ENCODE measurements at places on chromosomes 11 and 22.
A peak's percentile ranks its signal among the peaks of the same experiment; 100 is the strongest.

- no peak for DNase-seq
Observed at GRCh38 chr22:45905924-45906865, 70.8 kb downstream of the WNT7B start.

DNA sequence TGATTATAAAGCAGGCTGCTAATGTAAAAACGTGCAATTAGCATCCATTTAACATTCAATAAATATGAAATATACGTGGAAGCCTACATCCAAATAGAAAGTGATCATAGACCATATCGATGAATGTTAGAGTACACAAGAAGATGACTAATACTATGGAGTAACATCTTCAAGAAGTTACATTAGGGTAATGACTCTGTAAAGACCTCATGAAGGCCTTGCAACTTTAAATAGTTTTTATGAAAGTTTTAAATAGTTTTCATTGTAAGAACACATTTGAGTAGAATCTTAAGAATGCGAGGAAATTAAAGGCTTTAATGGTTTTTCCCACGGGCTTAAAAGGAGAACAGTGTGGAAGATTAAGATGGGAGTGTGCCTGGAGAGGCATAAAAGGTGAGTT lies 1.4 kb downstream of the TRIM34 start:
- DNase-seq: no peak

- DNase-seq: no peak
Observed at GRCh38 chr11:36333897-36334296, 37.8 kb downstream of the PRR5L start.

- no peak for DNase-seq
Observed at GRCh38 chr11:54927704-54928103, 221.1 kb downstream of the OR4A5 start.

- no peak for DNase-seq
Observed at GRCh38 chr22:39233710-39234471, 10.9 kb downstream of the PDGFB start.

GRCh38 chr11:86476109-86476861 lies 101.6 kb downstream of the CCDC81 start:
- no peak for DNase-seq

DNA sequence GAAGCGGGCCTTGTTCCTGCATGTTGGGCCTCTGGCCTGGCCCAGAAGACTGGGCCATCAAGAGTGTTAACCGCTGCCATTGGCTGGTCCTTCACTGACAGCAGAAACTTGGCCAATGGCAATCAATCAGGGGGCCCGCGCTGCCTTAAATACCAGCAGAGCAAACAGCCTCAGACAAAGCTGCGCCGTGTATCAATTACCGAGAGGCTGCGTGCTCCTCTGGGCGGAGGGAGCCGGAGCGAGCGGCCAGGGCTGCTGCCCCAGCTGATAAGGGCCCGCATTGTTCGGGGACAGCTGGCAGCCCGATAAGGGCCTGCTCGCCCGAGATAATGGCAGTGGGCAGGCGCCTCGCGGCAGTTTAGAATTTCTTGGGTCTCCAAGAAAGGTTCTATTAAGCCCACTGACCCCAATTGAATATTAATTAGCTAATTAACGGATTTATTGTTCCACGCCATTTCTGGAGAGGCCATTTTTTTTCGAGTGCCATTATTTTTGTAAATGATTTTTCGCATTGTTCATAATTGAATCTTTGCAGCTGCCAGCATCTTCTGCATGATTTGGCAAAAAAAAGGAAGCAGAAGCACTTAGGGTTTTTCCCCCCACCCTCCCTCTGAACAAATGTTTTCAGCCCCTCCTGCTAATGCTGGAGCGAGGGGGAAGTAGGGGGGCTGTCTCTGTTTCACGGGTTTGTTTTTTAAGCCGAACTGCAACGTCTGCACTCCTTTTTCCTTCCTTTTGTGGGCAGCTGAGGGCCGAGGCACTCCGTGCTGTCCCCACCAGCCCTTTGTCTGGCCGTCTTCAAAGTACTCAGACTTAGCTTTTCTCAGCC lies 37.6 kb upstream of the RIC3 start:
- no peak for DNase-seq

GRCh38 chr11:111819829-111820237 lies 51.5 kb downstream of the ALG9 start:
- DNase-seq: no peak

DNA sequence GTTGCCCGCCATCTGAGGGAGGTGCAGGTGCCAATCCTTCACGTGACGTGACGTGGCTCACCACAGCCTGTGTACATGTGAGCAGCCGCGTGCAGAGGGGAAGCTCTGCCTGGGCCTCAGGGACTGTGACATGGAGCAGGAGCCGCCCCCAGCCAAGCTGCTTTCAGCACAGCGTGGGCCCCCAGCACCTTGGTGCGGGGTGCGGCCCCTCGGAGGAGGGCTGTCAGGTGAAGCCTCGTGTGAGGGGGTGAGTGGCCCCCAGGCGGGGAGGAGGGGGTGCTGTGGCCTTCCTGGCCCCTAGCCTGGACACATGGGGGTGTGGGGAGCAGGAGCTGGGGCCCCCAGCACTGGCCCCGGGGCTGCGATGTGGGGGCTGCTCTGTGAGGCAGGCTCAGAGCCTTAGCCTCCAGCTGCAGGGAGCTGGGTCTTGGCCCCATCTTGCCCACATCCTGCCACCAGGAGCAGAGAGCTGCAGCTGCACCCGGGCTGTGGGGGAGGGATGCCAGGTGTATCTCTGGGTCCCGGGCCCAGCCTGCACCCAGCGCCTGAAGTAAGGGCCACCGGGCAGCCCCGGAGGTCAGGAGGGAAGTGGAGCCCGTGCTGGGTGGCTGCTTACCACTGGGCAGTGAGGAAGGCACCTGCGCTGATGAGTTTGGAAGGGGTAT lies at the start of gene ADORA2A:
TSS of gene ADORA2A (plus strand) at position 100 of the 665 bp plus-strand sequence. CDS start 5,806 bp downstream, outside the sequence.
- DNase-seq: peak; percentile 64

DNA sequence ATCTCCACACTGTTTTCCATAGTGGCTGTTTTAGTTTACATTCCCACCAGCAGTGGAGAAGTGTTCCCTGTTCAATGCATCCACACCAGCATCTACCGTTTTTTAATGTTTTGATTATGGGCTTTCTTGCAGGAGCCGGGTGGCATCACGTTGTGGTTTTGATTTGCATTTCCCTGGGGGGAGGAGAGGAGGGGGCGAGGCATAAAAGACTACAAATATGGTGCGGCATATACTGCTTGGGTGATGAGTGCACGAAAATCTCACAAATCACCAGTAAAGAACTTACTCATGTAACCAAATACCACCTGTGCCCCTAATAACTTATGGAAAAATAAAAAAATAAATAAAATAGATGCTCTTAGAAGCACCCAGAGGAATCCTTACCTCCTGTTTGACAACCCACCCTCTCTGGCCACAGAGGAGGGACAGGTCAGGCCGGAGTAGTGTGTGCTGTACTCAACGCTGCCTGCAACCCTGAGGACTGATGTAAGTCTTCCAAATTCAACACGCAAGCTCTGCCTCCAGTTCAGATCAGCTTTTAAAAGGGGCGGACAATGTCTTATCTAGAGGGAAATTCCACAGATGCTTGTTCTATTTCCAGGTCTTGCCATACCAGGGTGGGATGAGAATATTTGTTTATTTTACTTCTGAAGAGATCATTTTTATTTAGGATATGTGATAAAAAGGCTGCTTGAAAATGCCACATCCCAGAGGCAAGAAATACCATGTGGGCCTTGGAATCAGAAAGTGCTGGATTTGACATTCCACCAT lies 329.6 kb upstream of the B3GAT1 start:
- DNase-seq: no peak

- no peak for DNase-seq
Observed at GRCh38 chr22:44907765-44908737, 101.8 kb downstream of the PHF21B start.

- no peak for DNase-seq
Observed at GRCh38 chr11:60281485-60281884, 1.0 kb downstream of the MS4A4A start.

GRCh38 chr11:12411806-12412727 lies 34.7 kb downstream of the PARVA start:
- DNase-seq: no peak

GRCh38 chr11:75347781-75348566 lies 3.5 kb downstream of the ARRB1 start:
- no peak for DNase-seq

DNA sequence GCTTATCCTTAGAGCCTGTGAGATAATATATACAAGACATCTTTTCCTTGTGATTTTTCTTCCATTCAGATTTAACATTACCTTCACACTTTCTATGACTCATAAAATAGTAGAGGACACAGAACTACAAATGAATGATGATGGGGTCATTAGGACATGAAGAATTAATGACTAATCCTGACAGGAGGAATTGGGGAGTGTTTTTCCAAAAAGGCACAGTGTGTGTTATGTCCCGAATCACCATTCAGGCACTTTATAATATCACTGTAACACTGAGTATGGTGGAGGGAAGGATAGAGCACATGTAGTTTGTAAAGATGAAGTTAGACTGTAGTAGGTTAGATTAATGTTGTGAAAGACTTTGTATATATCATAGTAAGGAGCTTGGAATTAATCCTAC lies 391.3 kb downstream of the JRKL start:
- DNase-seq: no peak

GRCh38 chr11:6457581-6458320 lies 16.0 kb downstream of the TRIM3 start:
- no peak for DNase-seq

- no peak for DNase-seq
Observed at GRCh38 chr22:47398921-47399790, 636.7 kb downstream of the TBC1D22A start.

GRCh38 chr11:1934335-1935155 lies 12.6 kb upstream of the MRPL23 start:
- DNase-seq: no peak

GRCh38 chr22:25930788-25931310 lies 188.9 kb downstream of the MYO18B start:
- no peak for DNase-seq

DNA sequence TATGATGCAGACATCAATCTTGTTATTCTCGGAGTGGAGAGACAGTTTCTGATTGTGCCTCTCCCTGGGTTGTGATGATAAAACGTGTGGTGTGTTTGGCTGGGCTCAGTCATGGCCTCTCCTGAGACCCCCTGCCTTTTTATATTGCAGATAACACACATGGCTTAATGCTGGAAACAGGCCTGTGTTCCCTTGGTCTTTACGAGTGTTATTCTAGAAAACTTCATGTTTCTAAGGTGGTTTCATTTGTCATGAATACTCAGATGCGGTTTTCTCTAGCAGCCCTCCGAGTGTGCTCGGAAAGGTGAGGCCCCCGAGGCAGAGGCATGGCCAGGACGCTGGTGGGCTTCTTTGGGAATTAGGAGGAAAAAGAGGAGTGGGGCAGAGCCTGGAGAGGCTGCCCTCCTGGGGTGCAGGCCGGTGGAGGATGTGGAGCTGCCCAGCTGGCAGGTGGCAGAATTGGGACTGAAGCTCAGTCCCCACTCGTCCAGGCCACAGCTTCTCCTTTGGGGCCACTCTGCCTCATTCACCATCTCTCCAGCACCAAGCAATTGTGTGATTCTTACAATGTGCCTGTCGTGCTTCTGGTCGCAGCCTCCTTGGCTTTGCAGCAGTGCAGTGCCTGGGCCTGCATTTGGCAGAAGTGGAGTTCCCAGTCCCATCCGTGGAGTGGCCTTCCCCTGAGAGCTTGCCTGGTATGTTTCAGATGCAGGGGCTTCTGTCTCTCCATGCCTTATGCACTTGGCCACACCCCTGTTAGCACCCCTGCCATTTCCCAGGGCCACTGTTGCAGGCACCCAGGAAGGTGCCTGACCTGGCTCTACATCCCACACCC lies 309.6 kb downstream of the TBC1D22A start:
- no peak for DNase-seq

GRCh38 chr11:12729941-12730340 lies 55.7 kb downstream of the TEAD1 start:
- DNase-seq: no peak

GRCh38 chr11:47261291-47261800 lies 3.5 kb downstream of the NR1H3 start:
- no peak for DNase-seq

- no peak for DNase-seq
Observed at GRCh38 chr22:27205492-27206373, 548.3 kb downstream of the MIAT start.

GRCh38 chr11:46455834-46456233 lies 64.3 kb upstream of the CHRM4 start:
- DNase-seq: no peak

- DNase-seq: no peak
Observed at GRCh38 chr11:34344768-34345539, 12.9 kb downstream of the ABTB2 start.

- no peak for DNase-seq
Observed at GRCh38 chr22:30827646-30828045, 133.0 kb downstream of the OSBP2 start.

- no peak for DNase-seq
Observed at GRCh38 chr11:4891996-4892640, 10.4 kb downstream of the OR51T1 start.

GRCh38 chr11:8328231-8328794 lies 64.6 kb upstream of the LMO1 start:
- DNase-seq: no peak

GRCh38 chr11:76266286-76267100 lies 60.2 kb upstream of the WNT11 start:
- no peak for DNase-seq

GRCh38 chr22:35197886-35198285 lies 59.4 kb upstream of the HMGXB4 start:
- DNase-seq: no peak

DNA sequence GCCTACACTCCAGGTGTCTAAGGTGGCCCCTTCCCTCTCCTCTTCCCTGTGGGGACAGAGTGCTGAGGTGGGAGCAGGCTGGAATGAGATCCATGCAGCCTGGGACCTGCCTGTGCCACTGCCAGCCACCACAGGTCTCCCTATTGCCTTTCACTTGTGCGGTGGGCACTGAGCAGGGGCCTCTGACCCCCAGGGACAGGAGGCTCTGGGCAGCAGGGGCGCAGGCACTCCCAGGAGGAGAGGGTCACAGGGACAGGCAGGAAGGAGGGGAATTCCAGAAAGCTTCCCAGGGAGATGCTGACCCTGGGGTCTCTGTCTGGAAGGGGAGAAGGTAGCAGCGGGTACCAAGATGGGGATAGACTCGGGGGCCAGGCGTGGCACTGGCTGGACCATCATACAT lies 228.5 kb upstream of the B3GAT1 start:
- DNase-seq: no peak

DNA sequence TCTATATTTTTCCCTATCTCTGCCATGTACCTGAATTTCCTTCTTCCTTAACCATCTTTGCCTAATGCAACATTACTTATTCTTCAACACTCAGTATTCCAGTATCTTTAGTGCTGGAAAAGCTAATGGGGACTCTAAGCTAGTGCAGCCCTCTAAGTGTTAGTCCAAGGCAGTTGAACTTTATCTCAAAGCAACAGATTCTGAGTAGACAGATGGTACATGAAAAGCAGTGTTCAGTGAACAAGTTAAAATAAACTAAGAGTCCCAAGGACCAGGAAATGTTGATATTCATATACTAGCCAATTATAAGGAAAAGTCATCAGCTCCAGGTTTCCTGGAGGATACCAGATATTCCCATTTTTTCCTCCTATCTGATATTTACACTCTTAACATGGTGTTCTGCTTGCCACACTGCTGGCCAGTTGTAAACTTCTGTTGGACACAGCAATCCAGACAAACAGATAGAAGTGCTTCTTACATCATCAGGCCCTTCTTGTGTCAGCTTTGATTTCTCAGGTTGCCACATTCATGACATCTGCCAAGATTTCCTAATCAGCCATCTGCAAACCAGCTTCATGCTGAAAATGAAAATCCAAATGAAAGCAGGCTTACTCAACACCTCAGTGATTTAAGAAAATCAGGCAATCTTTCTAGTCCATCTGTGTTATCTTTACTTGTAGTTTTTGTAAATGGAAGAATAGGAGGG lies 255.9 kb upstream of the POU2AF2 start:
- DNase-seq: no peak
